ENCODE measurements at places on chromosomes 16 and 17.
A peak's percentile ranks its signal among the peaks of the same experiment; 100 is the strongest.

GRCh38 chr16:29806641-29807425 is 504 bp downstream of the MAZ start:
- no peak for DNase-seq

DNA sequence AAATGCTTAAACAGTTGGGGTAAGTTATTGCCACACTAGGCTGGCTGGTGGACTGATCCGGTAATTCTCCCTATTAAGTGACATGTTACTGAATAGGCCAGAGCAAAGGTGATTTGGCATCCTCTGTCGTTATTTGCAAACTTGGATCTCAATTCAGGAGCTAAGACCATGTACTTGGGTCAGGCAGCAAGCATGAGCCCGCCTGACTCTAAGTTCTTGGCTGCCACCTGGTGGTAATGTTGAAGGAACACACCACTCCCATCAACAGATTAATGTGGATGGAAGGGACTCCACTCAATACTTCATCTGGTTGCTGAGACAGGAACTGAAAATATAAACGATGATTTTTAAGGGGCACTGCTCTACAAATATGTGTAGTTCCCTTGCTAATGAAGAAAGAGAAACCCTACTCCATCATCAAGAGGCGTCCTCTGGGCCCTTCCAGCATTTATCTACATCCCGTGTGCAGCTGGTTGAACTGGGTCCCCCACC is 70.8 kb downstream of the EMP2 start:
- peak; percentile 83 for DNase-seq

GRCh38 chr17:801660-802059 is 19.5 kb downstream of the MRM3 start:
- DNase-seq: no peak

DNA sequence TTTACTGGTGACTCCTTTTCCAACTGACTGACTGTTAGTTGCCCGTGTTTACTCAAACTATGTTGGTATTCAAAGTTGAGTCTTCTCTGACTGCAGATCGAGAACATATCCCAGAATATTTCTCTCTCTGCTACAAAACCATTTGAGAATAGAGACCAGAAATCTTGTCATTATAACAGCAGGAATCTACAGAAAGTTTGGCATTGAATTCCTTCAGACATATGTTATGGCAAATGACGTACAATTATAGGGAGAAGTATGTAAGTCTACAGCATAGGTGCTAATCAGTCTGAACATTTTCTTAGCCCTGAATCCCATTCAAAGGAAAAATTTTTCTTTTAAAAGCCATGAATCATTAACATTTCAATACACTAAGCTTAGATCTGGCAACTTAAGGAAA is 239.8 kb upstream of the SOX9 start:
- no peak for DNase-seq

GRCh38 chr16:30767767-30768465 is 5.8 kb downstream of the RNF40 start:
- no peak for DNase-seq

DNA sequence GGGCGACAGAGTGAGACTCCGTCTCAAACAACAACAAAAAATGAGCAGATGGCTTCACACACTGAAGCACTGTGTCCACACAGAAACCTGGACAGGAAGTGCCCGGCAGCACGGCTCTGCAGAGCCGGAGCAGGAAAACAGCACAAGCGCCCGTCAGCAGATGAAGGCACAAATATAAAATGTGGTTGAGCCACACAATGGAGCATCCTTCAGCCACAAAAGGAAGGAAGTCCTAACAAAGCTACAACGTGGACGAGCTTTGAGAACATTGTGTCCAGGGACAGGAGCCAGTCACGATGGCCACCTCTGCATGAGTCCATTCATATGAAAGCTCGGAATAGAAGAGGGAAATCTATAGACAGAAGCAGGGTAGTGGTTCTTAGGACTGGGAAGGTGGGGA is 15.7 kb downstream of the RHBDF2 start:
- DNase-seq: no peak

GRCh38 chr17:39357986-39358385 is 43.4 kb downstream of the FBXL20 start:
- no peak for DNase-seq

DNA sequence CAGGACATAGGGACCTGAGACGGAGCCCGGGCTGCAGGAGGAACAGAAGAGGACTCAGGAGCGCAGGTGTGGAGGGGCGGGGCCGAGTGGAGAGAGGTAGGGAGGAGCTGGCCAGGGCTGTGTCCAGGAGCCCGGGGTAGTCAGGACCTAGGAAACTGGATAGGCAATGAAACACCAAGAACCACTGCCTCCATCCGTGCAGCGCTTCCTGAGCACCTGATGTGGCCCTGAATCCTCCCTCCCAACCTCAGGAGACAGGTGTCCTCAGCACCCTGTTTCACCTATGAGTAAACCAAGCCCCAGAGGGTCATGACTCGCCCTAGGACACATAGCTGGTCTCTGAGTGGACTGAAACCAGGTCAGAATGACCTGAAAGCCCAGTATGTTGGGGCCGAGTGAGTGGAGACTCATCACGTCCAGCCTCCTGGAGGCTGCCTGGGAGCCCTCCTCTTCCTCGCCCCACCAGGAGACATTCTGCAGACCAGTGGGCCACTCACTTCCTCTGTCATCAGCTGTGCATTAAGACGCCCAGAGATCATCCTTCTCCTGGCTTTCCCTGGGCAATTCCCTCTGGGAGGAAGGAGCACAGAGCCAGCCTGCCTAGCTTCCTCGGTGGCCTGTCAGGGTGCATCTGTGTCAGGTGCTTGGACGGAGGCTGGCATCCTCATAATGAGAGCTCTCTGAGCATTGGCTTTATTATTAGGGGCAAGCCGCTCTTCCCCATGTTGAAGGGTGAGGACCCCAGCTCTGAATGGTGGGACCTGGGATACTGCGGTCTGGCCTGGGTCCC is 72.8 kb downstream of the SCNN1B start:
- no peak for DNase-seq

GRCh38 chr16:24188021-24188542 is 68.1 kb upstream of the CACNG3 start:
- no peak for DNase-seq

DNA sequence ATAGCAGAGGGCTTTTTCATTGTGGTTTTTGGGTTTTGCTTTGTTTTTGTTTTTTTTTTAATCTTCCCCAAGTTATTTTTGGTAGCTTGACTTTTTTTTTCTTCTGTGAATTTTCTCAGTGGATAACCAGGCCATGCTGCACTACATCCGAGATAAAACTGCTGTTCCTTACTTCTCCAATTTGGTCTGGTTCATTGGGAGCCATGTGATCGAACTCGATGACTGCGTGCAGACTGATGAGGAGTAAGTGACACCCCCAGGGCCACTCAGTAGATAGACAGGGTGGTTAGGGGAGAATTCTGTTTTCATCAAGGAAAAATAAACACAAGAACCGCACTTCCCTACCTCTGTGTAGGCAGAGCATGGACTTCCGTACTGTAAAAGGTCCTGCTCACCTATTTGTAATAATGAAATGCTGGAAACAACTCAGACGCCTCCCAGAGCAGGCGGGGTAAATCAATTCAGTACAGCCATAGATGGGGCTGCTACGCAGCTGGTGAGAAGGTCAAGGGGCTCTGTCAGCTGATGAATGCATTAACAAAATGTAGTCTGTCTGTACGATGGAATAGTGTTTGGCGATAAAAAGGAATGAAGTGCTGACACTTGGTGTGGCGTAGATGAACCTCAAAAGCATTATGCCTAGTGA is 28.6 kb downstream of the CLEC16A start:
- no peak for DNase-seq

DNA sequence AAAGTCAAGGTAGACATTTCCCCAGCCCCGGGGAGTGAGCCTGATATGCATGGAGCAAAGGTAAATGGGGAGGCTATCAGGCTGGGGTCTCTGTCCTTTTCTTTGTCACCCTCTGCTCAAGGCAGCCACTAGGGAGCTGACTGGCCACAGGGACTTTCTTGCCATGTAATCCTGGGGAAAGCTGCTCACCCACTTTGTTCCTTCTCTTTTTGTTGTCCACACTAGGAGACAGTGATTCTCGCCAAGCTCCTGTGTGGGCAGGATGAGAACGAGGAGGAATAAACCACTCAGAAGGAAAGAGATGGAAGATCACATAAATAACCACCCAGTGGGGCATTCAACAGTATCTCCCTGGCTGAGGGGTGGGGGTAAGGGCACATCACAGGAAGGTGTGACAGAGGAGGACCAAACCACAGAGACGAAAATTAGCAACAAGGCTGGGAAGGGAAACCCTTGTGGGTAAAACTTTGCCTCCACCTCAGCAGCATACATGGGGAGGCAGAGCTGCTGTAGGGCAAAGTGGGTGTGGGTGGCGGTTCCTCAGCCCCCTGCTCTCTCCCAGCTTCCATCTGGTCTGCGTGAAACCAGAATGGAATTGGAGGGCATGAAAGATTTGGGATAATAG is 26.2 kb upstream of the CCL1 start:
- DNase-seq: no peak

- no peak for DNase-seq
Observed at GRCh38 chr16:78742501-78743283, 643.2 kb downstream of the WWOX start.

DNA sequence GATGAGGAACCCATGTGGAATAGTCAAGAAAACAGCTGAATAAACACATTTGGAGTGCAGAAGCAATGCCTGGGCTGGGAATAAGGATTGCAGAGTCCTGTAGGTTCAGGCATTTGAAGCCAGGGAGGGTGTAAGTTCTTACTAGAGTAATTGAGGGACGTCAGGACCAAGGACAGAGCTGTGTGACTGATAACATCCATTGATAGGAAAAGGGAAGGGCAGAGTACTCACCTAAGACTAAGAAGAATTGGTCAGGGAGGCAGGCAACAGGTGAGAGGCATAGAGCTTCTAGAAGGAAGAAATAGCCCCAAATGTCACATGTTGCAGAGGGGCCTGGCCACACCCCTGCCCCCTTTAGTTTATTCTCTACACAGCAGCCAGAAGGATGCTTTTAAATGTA is 79.8 kb upstream of the TMEM132E start:
- DNase-seq: peak; percentile 9

DNA sequence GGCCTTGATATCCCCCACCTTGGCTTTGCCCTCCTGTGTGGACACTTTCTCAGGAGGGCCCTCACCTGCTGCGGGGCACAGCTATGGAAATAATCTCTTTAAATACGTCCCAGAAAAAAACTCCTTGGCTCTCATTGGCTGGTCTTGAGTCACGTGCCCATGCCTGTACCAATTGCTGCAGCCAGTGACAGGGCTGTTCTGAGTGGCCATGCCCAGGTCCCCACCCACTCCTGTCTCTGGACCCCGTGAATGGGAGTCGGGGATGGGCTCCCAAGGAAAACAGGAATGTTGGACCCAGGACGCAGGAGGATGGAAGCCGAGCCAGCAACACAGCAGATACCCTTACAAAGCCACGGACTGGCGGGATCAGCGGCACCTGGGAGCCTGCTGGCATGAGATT is 53.1 kb upstream of the CDR2 start:
- no peak for DNase-seq

- DNase-seq: no peak
Observed at GRCh38 chr17:71467719-71468118, 653.1 kb upstream of the SOX9 start.

- DNase-seq: peak; percentile 61
Observed at GRCh38 chr16:71499775-71500364, 10.7 kb upstream of the ZNF19 start.

GRCh38 chr17:45709728-45710288 is 74.3 kb upstream of the CRHR1 start:
- no peak for DNase-seq

GRCh38 chr16:87327798-87328495 is 10.8 kb upstream of the C16orf95 start:
- no peak for DNase-seq

DNA sequence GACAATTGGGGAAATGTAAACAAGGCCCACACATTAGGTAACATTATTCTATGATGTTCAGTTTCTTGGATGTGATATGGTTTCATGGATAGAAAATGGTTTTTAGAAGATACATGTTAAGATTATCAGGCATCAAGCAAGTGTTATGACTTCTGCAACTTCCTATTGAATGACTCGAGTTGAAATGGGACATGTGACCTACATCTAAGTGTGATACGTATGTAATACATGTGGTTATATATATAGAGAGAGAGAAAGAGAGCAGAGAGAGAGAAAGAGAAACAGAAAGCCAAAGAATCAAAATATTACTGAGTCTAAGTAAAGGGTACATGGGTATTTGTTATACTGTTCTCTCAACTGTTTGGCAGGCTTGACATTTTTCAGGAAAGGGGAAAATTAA is 1.7 kb downstream of the TMEM170A start:
- no peak for DNase-seq

DNA sequence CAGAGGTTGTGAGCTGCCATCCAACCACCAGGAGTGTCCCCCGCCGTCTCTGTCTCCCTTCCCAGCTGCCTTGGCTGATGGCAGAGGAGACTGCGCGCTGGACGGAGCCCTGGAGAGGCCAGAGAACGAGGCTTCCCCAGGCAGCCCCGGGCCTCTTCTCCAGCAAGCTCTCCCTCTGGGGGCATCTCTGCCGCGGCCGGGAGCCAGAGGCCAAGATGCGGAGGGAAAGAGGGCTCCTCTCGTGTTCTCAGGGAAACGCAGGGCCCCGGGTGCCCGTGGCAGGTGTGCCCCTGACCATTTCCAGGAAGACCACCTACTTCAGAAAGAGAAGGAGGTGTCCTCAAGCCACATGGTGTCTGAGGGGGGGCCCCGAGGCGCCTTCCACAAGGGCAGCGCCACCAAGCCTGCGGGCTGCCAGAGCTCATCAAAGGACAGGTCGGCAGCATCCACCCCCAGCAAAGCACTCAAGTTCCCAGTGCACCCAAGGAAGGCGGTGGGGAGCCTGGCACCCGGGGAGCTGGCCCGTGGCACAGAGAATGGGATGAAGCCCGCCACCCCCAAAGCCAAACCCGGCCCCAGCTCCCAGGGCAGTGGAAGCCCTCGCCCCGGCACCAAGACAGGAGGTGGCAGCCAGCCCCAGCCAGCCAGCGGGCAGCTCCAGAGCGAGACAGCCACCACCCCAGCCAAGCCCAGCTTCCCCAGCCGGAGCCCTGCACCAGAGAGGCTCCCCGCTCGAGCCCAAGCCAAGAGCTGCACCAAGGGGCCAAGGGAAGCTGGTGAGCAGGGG is 14.8 kb upstream of the ZFPM1 start:
- DNase-seq: no peak

- no peak for DNase-seq
Observed at GRCh38 chr16:58170223-58170622, 27.7 kb downstream of the CSNK2A2 start.
